ENCODE measurements at places on chromosomes 6 and 20. TPM values are rescaled to one million over a fixed set of nuclear protein-coding genes. Genes with fewer than 3 reads are reported as not detected.

CST5 gene
- total RNA-seq, result not detected

TEAD3 gene
- total RNA-seq, result 5.0 TPM

C6orf132 gene
- 0.72 TPM for total RNA-seq

CYP39A1 gene
- total RNA-seq, result not detected

GRIK2 gene
- 15.8 TPM for total RNA-seq

TUBB2B gene
- total RNA-seq, result 13.3 TPM

RAET1L gene
- total RNA-seq, result not detected

KIFC1 gene
- 33.9 TPM for total RNA-seq
